ENCODE measurements at places on chromosomes 12 and 14.
A peak's percentile ranks its signal among the peaks of the same experiment; 100 is the strongest.

DNA sequence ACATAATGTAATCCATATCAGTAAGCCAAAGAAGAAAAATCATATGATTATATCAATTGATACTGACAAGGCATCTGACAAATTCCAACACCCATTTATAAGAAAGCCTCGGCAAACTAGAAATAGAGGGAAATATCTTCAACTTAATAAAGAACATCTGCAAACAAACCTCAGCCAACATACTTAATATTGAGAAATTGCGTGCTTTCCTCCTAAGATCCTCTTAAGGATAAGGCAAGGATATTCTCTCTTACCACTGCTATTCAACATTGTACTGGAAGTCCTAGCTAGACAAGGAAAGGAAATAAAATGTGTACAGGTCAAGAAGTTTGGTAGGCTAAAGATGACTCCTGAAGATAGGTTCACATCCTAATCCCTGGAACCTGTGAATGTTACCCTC, 115.9 kb downstream of the DERA start:
- DNase-seq, result no peak

DNA sequence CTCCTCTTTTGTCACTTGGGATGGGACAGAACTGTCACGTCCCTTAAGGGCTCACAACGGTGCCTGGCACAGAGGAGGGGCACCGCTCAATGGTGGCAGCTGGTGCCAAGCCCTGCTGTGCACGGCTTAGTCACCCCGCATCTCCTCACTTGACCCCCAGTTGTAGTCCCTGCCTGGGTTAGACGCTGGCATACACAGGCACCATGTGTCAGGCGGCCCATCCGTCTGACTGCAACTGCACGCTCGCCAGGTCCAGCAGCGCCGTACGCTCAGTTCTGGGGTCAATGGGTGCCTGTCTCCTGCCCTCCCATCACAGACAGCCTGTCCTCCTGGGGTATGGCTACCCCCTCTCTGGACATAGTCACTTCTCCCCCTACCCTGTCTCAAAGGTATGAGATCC, 1.6 kb upstream of the PACS2 start:
- DNase-seq, result no peak

GRCh38 chr12:3604748-3605586, 114.0 kb downstream of the PRMT8 start:
- no peak for DNase-seq

GRCh38 chr12:132660052-132660451, 27.1 kb downstream of the POLE start:
- DNase-seq, result no peak

DNA sequence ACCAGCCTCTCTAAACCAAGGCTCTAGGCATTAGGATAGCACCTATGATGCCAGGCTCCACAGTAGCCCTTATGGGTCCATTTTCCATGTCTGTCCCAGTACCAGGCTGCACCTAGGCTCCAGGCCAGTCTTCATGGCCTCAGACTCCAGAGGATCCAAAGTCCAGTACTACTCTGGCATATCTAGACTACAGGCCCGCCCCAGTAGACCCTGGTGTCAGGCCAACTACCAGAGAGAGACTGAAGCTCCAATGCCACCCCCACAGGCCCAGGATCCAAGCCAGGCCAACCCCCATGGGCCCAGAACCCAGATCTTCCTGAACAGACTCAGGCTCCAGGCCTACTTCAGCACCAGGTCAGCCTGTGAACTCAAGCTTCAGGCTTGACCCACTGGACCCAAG, 287.0 kb downstream of the KCNC2 start:
- DNase-seq, result no peak

GRCh38 chr12:19236656-19237055, 107.1 kb downstream of the PLEKHA5 start:
- no peak for DNase-seq

DNA sequence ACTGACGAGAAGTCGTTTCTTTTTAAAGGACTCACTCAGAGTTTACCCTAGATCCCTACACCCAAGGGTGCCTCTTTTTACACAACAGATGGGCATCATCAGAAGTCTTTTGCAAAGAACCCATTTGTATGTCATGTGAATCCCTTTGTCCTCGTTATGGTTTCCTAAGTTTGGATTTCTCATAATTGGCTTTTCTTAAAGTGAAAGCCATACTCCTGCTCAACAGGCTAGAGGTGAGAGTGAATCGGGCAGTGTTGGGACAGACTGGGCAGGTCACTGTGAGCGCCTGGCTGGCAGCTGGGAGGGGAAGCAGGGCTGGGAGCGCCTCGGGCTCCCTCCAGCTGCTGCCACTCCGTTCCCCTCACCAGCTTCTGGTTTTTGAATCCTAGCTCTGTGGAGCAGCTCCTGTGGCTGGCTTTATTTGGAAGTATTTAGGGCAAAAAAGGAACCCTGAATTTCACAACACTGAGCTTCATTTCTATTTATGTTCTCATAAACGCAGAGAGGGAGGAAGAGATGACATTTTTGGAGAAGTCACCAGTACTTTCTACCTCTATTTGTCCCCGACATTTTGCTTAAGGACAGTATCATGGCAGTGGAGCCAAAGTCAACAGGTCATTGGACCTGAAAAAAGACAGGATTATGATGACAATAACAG, 63.8 kb upstream of the ACTN1 start:
- no peak for DNase-seq

GRCh38 chr14:36057452-36058116, 118.9 kb downstream of the PTCSC3 start:
- DNase-seq, result peak; percentile 17

GRCh38 chr14:73252491-73253322, 15.4 kb downstream of the PAPLN start:
- no peak for DNase-seq

- DNase-seq, result peak; percentile 26
These were observed 56.7 kb upstream of the NR2C1 start for GRCh38 chr12:95130096-95130495.

DNA sequence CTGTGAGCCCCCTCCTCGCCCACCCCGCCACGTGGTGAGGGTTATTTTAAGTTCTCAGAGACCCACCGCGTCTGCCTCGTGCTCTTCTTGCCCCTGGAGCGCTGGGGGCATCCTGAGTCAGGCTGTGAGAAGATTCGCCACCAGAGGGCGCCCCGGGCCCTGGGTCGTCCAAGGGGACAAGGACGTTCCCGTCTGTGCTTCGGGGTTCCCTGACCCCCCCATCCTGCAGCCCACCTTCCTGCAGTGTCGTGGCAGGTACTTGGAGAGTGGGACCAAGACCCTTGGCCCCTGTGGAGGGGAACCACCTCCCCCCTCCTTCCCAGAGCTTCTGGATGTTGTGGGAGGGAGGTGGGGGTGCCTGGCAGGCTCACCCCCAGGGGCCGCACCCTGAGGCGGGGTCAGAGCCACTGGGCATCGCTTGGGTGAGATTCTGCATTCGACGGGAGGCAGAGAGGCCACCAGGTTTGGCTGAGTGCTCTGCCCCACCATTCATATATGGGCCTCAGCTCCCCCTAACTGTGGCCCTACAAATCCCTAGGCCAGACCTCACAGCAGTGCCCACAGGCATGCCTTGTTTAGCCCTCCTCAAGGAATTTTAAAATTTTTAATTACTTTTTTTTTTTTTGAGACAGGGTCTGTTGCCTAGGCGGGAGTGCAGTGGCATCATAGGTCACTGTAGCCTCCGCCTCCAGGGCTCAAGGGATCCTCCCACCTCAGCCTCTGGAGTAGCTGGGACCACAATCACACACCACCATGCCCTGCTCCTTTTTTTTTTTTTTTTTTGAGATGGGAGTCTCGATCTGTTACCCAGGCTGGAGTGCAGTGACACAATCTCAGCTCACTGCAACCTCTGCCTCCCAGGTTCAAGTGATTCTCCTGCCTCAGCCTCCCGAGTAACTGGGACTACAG, 17.0 kb downstream of the RHOF start:
- DNase-seq, result no peak

- no peak for DNase-seq
These were observed 3.8 kb downstream of the TRAF3 start for GRCh38 chr14:102781063-102781462.

DNA sequence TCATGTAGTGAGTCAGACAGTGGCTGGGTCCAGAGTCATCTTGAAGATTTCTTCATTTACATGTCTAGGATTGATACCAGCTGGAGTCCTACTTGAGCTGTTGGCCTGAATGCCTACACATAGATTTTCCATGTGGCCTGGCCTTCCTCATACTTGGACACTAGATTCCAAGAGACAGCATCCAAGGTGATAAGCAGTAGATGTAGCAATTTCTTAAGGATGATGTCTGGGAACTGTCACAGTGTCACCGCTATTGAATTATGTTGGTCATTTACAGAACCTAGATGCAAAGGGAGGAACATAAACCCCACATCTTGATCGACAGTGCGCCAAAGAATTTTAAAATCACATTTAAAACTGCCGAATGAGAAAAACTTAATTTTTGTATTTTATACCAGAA, 412.3 kb downstream of the TRHDE start:
- DNase-seq, result no peak

- DNase-seq, result no peak
These were observed 9.5 kb downstream of the MED13L start for GRCh38 chr12:116267948-116268347.

GRCh38 chr12:30152705-30153104, 369.0 kb upstream of the TMTC1 start:
- DNase-seq, result no peak

DNA sequence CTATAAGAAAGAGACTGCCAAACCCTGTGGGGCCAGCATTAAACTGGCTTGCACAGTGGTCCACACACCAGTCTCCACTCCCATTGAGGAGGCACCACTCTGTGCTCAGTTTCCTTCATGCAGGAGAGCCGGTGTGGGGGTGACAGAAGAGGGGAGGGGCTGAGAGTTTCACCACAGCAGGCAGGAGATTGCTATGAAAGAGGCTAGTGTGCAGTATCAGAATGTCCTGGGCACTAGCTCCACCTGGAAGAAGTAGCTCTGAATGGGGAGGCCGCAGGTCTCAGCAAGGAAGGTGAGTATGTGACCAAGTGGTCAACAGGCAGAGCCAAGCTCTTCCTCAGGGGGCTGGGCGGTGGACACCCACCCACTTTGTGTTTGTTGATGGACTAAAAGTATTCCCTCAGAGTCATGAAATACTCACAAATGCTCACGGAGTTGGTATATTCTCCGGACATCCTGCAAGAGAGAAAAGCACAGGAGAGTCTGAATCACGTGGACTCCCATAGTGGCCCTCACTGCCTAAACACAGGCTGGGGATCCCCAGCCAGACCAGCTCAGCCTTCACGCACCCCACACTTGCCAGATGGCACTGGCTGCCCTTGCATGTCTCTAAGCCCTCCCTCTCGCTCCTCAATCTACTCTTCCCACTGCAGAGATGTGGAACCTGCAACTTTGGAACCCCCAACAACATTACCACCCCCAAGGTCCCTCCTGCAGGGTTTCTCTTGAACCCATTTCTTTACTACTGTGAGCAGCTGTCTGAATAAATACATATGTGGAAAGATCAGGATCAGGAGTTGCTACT, 7.8 kb upstream of the KRT72 start:
- no peak for DNase-seq

DNA sequence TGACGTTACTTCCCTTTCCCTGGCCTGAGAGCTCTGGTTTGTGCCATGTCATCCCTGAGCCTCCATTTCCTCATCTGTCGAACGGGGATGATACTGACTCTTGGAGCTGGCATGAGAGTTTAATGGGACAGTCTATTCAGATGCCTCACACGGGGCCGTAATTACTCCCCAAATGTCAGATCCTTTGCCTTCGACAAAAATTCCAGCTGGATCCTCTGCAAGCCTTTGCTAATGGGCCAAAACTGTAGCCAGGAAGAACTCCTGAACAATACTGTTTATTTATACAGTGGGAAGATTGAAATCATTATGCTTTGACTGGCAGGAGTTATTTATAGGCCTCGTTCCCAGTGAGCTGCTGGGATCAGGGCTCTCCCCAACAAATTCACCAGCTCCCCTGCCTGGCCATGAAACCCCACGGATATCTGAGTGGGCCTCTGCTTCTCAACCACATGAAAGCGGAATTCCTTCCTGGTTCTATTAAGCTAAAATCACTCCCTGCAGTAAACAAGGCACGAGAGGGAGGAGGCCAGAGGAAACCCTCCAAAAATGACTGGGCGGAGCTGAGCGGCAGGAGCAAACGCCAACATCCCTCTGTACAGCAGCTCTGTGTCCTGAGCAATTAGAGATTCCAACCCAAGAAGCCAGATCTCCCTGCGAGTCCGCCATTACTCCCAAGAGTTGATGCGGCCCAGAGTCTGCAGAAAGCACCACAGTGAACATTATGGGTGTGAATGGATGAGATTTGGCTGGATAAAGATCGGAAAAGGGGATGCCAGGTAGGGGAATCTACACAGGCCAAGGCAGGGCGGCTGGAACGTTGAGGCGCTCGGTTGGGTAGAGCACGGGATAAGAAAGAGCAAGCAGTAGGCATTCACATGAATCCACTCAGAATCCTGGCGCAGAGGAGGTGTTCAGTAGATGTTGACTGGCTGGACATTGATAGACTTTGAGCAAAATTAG, 326.1 kb downstream of the BCL11B start:
- DNase-seq, result no peak

DNA sequence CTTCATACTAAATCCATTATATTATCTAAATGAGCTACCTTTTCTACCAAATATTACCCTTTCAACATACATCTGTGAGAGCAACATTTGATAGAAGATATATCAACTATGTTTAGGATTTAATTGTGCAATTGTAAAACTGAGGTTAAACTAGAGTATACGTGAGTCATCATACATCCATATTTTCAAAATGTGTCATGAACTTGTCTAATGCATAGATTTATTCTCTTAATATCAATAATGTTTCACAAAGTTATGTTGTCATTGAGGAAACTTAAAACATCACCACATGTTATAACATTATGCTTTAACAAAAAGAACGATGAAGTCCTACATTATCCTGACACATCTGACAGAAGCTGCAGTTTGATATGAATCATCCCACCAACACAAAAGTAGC, 645.5 kb upstream of the NOVA1 start:
- DNase-seq, result no peak

GRCh38 chr12:79925492-79925891, 9.4 kb downstream of the PPP1R12A start:
- DNase-seq, result no peak

- no peak for DNase-seq
These were observed 28.4 kb upstream of the NEDD1 start for GRCh38 chr12:96878704-96879103.

GRCh38 chr14:95134304-95134933, 22.9 kb downstream of the DICER1 start:
- no peak for DNase-seq

DNA sequence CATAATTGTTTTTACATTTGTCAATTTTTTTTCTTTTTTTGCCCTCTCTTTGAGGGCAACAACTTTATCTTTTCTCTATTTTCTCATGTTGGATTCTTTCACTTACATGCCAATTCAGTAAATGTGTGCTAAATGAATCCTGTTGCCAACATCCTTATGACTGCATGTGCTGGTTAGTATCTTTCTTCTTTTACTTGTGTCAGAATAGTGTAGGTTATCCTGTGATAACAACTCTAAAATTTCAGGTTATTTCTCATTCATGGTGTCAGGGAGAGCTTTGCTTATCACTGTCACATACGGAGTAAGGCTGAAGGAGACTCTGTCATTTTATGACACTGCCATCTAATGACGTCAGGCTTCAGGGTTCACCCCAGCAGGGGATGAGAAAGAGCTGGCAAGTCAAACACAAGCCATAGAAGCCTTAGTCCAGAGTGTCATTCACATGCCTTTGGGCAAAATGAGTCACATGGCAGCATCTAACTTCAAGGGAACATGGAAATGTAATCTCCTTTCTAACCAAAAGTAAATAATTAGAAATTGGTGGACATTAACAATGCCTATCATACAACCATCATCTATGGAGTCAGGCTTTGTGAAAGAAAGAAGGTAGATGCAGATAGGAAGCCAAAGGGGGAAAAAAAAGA, 242.5 kb upstream of the ATP2B1 start:
- no peak for DNase-seq

GRCh38 chr12:15532364-15532977, 210.2 kb downstream of the PTPRO start:
- peak; percentile 65 for DNase-seq

All from Caki2 (cell line).